Sigmoid colon (tissue), 7 donors: ENCODE measurements at places on chromosomes 13 and 19. TPM values are rescaled to one million over a fixed set of nuclear protein-coding genes. Genes with fewer than 3 reads are reported as not detected.

DNA sequence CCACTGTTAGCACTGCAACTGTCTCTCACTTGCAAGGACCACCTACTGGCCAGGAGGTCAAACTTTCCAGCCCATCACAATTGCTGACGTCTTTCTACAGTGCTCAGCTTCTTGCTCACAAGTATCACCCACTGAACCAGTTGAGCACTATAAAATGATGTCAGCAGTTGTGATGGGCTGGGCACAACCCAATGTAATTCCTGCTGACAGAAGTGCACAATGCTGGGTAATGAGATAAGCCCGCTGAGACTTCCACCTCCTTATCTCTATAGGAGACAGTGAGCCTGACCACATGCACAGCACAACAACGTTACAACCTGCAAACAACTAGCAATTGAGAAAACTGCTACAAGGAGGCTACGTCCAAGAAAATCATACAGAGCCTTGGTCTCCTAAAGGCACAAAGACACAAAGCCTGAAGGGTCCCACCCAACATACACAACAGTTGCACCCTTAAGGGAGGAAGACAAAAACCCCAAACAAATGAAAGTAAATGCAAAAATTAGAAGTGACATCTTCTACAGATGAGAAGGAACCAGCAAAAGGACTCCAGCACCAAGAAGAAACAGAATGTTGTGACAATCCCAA lies 273.2 kb downstream of the LIG4 start:
- DNase-seq = no peak

Gene UGGT2
- polyA plus RNA-seq = 4.9 TPM

DNA sequence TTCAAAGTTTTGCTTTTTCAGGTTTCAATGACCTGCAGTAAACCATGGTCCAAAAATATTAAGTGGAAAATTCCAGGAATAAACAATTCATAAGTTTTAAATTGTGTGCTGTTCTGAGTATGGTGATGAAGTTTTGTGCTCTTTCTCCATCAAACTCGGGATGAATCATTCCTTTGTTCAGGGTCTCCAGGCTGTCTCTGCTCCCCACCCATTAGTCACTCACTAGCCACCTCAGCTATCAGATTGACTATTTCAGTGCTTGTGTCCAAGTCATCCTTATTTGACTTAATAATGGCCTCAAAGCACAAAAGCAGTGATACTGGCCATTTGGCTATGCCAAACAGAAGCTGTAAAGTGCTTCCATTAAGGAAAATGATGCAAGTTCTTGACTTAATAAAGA lies 1140.4 kb downstream of the EFNB2 start:
- no peak for DNase-seq

- DNase-seq = no peak
Measured at GRCh38 chr19:47786566-47786965, 8.1 kb downstream of the SELENOW start.

DNA sequence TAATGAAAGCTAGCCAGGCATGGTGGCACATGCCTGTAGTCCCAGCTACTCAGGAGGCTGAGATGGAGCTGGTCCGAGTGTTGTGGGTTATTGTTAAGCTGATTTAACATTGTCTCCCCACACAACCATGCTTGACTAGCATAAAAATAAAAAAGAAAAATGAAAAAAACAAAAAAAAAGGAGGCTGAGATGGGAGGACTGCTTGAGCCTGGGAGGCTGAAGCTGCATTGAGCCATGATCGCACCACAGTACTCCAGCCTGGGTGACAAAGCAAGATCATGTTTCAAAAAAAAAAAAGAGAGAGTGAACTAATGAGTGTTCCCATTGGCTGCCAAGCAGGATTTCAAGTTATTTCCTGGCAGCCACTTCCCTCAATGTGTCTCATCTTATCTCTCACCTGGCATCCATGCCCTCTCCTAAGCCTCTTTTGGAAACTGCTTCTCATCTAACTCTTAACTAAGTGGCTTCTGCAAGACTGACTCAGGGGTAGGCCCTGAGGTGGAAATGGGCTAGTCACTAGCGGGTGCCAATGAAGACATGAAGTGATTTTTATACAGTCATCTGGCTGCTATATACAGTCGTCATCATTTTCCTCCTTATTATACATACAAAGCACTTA lies 4.9 kb downstream of the THAP8 start:
- no peak for DNase-seq
